ENCODE measurements at places on chromosomes 6 and 20. TPM values are rescaled to one million over a fixed set of nuclear protein-coding genes. Genes with fewer than 3 reads are reported as not detected.

TRIM15 gene
- not detected for total RNA-seq

BCAS1 gene
- total RNA-seq = not detected

CCM2L gene
- 4.2 TPM for total RNA-seq

TFAP2D gene
- total RNA-seq = not detected

KCNK15 gene
- 3.4 TPM for total RNA-seq

RIPOR3 gene
- 63.0 TPM for total RNA-seq

WDR46 gene
- total RNA-seq = 47.8 TPM

PTCRA gene
- 1.5 TPM for total RNA-seq

IL17A gene
- total RNA-seq = not detected

BHLHE23 gene
- not detected for total RNA-seq

CRISP1 gene
- not detected for total RNA-seq

HAO1 gene
- total RNA-seq = not detected

TBC1D32 gene
- total RNA-seq = 6.0 TPM

WFDC2 gene
- not detected for total RNA-seq

ATRN gene
- 30.4 TPM for total RNA-seq

LCA5 gene
- total RNA-seq = 5.9 TPM

DEFB124 gene
- total RNA-seq = not detected

SAMHD1 gene
- 550 TPM for total RNA-seq

HLA-DQA2 gene
- total RNA-seq = 1.7 TPM

DNAH8 gene
- total RNA-seq = not detected

SLC17A2 gene
- not detected for total RNA-seq

TNF gene
- 0.82 TPM for total RNA-seq
